ENCODE measurements at places on chromosomes 11 and 22. TPM values are rescaled to one million over a fixed set of nuclear protein-coding genes. Genes with fewer than 3 reads are reported as not detected.

Gene LIF
- total RNA-seq: 0.59 TPM

- DNase-seq: no peak
Observed at GRCh38 chr22:20430101-20430719, 7.4 kb downstream of the SCARF2 start.

Gene APLNR
- total RNA-seq: 0.66 TPM

DNA sequence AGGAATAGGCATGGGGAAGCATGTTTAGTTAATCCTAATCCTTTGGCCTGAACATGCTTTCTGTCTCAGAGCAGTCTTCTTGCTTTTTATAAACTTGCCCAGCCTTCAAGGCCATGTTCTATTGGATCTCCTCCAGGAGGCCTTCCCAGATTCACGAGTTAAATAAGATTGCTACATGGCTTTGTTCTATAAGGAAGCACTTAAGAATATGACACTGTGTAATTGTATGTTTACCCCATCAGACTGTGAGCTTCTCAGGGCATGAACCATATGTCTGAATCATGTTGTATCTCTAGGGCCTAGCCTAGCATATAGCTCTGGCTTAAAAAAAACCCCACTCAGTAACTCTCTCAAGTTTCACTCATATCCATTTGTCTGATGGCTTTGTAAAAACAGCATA lies 26.4 kb upstream of the UCP3 start:
- DNase-seq: no peak

Gene OR51B5
- not detected for total RNA-seq

Gene EPS8L2
- 0.90 TPM for total RNA-seq

Gene TPP1
- total RNA-seq: 53.0 TPM

DNA sequence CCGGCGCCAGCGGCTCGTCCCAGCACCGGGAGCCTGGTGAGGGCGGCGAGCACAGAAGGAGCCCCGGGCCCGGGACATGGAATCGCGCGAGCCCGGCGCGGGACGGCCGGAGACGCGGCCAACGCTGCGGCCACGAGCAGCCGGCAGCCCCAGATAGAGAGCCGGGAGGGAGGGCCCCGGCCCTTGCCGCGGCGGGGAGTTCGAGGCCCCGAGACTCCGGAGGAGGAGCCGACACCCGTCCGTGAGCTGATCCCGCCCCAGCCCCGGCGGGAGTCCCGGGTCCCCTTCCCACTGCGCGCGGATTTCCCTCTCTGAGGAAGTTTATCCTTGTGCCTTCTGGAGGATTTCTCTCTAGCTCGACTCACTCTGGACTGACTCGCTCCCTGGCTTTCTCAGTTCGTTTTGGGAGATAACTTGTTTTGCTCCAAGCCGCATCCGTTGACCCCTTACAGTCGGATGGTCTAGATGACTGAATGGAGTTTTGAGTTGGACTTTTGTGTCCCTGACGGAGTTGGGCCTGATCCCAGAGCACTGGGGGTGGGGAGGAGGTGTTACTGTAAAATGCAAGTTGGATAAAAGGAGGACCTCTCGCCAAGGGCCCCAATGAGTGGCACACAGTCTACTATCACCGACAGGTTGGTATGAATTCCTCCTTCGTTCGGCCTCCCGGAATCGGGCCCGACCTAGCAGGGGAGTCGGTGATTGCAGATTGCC lies 585 bp downstream of the ARHGEF12 start:
- DNase-seq: peak; percentile 73

- DNase-seq: peak; percentile 56
Observed at GRCh38 chr22:31556627-31557203, 60.4 kb downstream of the SFI1 start.

DNA sequence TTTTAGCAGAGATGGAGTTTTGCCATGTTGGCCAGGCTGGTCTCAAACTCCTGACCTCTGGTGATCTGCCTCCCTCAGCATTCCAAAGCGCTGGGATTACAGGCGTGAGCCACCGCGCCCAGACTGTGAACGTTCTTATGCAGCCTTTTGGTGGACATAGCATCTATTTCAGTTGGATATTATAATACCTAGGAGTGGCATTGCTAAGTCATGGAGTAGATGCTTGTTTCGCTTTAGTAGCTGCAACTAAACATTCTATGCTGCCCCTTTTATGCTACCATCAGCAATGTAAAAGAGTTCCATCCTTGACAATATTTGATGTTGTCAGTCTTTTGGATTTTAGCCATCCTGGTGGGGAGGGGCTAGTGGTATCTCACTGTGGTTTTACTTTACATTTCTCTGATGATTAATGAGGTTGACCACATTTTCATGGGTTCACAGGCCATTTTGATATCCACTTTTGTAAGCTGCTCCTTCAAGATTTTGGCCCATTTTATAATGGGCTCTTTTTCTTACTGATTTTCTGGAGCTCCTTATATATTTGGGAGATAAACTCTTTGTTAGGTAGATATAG lies 16.5 kb upstream of the APOBEC3A start:
- DNase-seq: no peak

GRCh38 chr22:20219667-20220628 lies 48.2 kb downstream of the RTN4R start:
- peak; percentile 45 for DNase-seq

Gene SCGB1A1
- not detected for total RNA-seq

Gene SLCO2B1
- total RNA-seq: 1.0 TPM

- DNase-seq: no peak
Observed at GRCh38 chr11:100753172-100753543, 66.1 kb downstream of the ARHGAP42 start.

GRCh38 chr11:125869521-125869920 lies 17.9 kb upstream of the HYLS1 start:
- no peak for DNase-seq

DNA sequence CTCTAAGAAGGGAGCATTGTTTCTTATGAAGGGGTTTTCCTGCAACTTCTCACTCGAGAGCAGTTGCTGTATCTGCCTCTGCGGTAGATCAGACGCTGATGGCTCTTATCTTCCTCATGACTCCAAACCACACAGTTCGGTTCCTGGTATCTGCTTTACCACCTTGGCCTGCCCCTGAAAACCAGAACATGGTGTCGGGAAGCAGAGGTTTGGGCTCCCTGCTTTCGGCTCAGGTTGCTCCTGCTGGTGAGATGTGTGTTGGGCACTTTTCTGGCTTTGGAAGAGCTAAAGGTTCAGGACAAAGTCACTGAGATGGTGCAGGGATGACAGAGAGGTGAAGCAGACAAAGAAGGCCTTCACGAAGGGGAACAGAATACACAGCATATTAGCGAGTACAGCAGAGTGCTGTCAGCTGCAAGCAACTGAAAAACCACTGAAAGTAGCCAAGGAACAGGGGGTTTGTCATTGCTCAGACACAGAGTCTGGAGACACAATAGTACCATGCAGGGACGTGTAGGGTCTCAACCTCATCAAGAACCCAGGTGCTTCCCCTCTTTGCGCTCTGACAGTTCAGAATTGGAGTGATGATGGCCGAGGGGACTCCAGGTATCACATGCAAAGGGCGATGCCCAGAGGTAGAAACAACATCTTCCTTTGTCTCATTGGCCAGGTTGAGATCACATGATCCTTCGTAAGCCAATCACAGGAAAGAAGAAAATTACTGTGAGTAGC lies 11.9 kb upstream of the CSF2RB start:
- no peak for DNase-seq

Gene MFNG
- total RNA-seq: not detected

Measured in A673 (cell line).